ENCODE measurements at places on chromosomes 6 and 20.

GRCh38 chr20:1086277-1087213 is 31.9 kb upstream of the PSMF1 start:
- DNase-seq = no peak

DNA sequence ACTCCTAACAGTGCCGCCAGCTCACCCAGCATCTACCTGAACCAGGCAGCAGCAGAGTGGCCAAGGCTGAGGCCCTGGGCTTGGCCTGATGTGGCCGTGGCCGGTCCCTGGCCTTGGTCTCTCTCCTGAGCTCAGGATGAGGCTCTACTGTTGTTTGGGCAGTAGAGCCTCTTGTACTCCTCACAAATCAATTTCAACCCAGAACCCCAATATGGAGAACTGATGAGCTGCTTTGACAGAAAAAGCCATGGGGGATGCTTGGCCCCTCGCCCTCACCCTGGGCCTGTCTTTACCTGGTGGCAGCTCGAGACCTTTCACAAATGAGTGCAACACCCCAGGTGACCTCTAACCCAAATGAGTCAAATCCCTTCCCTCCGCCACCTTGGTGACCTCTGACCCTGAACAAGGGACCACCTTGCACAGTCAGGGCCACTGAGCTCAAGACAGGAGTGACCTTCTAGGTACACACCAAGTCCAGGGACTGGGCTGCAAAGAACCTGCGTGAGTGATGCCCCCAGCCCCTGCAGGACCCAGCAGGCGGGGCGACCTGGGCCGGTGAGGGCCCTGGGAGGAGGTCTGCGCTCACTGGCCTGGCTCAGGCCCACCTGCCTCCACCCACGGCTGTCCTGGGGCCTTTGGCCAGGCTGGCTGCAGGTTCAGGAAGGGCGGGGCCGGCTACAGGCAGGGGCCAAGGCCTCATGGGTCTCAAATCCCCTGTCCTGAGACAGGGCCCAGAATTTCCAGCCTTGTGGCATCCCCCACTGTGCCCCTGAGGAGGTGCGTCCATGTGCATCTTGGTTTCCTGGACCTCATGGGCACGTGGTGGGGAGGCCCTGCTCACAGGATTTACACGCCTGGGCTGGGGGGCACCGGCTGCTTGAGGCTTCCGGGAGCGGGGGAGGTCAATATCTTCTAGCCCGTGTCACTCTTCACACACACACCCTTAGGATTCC is 30.2 kb downstream of the PSMG4 start:
- DNase-seq = no peak

GRCh38 chr6:90729057-90729456 is 142.2 kb upstream of the MAP3K7 start:
- DNase-seq = no peak

GRCh38 chr6:43850314-43851203 is 80.5 kb downstream of the VEGFA start:
- DNase-seq = no peak

GRCh38 chr20:24651171-24651975 is 181.9 kb downstream of the SYNDIG1 start:
- DNase-seq = no peak

- no peak for DNase-seq
Observed at GRCh38 chr6:149137594-149137993, 179.9 kb upstream of the TAB2 start.

DNA sequence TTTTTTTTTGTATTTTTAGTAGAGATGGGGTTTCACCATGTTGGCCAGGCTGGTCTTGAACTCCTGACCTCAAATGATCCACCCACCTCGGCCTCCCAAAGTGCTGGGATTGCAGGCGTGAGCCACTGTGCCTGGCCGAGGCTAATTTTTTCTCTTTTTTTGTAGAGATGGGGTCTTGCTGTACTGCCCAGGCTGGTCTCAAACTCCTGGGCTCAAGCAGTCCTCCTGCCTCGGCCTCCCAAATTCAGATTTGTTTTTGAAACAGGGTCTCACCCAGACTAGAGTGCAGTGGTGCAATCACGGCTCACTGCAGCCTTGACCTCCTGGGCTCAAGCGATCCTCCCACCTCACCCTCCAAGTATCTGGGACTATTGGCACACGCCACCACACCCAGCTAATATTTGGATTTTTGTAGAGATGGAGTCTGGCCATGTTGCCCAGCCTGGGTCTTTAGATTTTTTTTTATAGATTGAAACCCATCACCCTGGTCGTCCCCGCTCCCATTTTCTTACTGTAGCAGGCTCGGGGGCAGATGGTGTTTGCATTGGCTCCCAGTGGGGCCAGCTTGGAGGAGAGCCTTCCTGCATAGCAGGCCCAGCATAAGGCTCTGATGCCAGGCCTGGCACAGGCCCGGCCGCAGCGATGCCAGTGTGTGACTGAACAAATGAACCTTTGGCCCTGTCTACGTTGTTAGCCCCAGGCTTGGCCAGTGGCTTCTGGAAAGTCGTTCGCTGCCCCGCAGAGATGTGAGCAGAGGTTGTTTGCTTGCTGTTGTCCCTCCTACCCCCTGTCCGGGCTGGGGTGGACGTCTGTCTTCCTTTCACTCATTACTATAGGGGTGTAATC is 4.3 kb upstream of the MTG2 start:
- no peak for DNase-seq

GRCh38 chr6:70841112-70841511 is 115.7 kb downstream of the B3GAT2 start:
- no peak for DNase-seq

GRCh38 chr6:4435981-4436445 is 300.6 kb upstream of the ECI2 start:
- no peak for DNase-seq

GRCh38 chr6:168022488-168023321 is 25.2 kb downstream of the KIF25 start:
- DNase-seq = no peak

- DNase-seq = no peak
Observed at GRCh38 chr20:22861990-22862389, 173.1 kb upstream of the SSTR4 start.

DNA sequence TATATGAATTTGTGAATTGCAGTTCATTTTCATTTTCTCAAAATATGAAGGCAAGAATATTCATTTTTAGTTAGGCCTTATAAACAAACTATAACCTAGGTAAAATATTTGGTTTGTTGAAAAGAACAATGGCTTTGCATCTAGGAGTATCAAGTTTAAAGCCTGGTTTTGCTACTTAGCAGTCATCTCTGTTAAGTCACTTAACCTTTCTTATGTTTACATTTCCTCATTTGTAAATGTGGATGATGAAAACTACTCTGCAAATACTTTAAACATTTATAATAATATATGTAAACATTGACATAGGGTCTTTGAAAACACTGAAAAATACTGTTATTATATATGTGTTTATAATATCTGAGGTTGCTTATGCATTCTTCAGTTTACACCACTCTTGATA is 135.5 kb downstream of the CENPW start:
- no peak for DNase-seq

GRCh38 chr6:83169106-83169505 is 24.0 kb downstream of the PGM3 start:
- no peak for DNase-seq
